Activated T-cell treated with anti-CD3 and anti-CD28 coated beads for 48 hours (primary cell): ENCODE measurements at places on chromosomes 12 and 14.
A peak's percentile ranks its signal among the peaks of the same experiment; 100 is the strongest.

DNA sequence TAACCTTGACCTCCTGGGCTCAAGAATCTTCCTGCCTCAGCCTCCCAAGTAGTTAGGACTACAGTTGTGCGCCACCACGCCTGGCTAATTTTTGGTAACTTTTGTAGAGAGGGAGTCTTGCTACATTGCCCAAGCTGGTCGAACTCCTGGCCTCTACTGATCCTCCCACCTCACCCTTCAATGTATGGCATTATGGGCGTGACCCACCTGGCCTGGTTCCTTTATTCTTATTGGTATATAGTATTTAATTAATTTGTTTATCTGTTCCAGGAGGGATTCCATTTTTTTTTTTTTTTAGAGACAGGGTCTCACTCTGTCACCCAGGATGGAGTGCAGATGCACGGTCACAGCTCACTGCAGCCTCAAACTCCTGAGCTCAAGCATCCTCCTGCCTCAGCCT lies 40.9 kb upstream of the EAPP start:
- no peak for DNase-seq

- DNase-seq = no peak
These were observed 40.0 kb downstream of the BTG1 start for GRCh38 chr12:92105676-92106075.

DNA sequence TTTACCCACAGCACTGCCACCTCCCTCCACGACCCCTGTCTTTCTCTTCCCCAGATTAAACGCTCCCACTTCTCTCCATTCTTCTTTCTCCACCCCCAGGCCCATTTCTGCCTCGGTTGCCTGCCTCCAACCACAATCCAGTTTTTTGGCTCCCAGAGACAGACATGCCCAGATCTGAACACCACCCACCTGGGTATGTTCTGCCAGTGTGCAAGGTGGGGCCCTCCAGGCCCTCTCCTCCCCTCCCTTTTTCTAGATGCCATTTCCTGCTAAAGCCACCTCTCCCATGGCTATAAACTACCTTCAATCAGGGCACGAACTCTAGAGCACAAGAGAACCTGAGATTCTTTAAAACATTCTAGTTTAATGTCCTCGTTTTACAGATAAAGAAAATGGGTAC lies 63.3 kb downstream of the IRF2BPL start:
- DNase-seq = no peak

- DNase-seq = no peak
These were observed 46.7 kb upstream of the EGLN3 start for GRCh38 chr14:33997611-33998010.

- no peak for DNase-seq
These were observed 148.4 kb downstream of the ALG10B start for GRCh38 chr12:38465020-38465419.

- DNase-seq = no peak
These were observed 73.7 kb upstream of the CISTR start for GRCh38 chr12:53825246-53826081.

- DNase-seq = no peak
These were observed 84.9 kb upstream of the EVL start for GRCh38 chr14:99980299-99980698.

GRCh38 chr12:89273525-89273924 lies 78.8 kb downstream of the DUSP6 start:
- no peak for DNase-seq

- DNase-seq = no peak
These were observed 315.5 kb upstream of the OR4E1 start for GRCh38 chr14:21989090-21989489.

GRCh38 chr12:69024413-69024812 lies 91.4 kb upstream of the CPM start:
- DNase-seq = no peak

DNA sequence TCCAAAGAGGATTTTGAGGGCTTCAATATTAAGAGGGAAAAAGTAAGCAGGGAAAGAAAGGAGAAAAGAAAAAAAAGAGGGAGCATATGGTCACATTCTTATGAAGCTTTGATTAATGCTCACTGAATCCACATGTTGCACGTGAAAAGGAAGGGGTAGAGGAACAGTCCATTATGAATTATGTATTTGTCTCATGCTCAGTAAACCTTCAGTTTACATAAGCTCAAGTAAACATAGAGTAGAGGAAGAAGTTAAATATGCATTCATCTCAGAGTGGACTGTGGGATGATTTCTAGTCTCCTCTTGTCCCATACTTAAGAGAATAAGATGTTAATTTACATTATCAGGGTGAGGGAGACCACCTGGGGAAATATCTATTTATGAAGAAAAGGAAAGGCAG lies 334.5 kb downstream of the IPO8 start:
- no peak for DNase-seq

GRCh38 chr14:69700575-69700974 lies 66.4 kb upstream of the SRSF5 start:
- no peak for DNase-seq

GRCh38 chr14:69241577-69241976 lies 18.4 kb upstream of the GALNT16 start:
- no peak for DNase-seq

- no peak for DNase-seq
These were observed 61.7 kb upstream of the BCL2L14 start for GRCh38 chr12:12008931-12009611.

- DNase-seq = peak; percentile 37
These were observed 840 bp downstream of the SIX4 start for GRCh38 chr14:60723116-60723906.

DNA sequence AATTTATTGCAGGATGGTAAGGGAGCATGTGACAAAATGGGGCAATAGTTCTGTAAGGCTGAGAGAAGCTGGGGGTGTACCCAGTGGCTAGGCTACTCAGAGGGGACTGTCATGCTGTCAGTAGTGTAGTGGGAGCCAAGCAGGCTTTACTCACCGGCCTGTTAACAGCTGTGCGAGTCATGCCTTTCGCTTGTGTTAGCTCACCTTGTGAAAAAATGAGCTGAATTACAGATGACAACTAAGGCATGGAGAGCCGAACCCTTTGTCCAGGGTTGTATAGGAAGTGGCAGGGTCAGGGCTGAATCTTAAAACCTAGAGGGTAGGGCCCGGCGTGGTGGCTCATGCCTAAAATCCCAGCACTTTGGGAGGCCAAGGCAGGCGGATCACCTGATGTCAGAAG lies 37.9 kb downstream of the SH2B3 start:
- DNase-seq = peak; percentile 49

- no peak for DNase-seq
These were observed 3.2 kb upstream of the SPTSSA start for GRCh38 chr14:34465069-34465859.

- no peak for DNase-seq
These were observed 8.1 kb upstream of the GLTP start for GRCh38 chr12:109888179-109889020.

DNA sequence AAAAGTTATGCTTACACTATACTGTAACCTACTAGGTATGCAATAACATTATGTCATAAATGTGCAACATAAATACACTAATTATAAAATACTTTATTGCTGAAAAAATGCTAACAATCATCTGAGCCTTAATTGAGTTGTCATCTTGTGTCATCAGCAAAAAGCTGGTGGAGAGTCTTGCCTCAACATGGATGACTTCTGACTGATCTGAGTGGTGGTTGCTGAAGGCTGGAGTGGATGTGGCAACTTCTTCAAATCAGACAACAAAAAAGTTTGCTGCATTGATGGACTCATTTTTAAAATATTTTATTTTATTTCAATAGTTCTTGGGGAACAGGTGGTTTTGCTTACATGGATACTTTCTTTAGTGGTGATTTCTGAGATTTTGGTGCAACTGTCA lies 93.9 kb upstream of the AMN1 start:
- no peak for DNase-seq

DNA sequence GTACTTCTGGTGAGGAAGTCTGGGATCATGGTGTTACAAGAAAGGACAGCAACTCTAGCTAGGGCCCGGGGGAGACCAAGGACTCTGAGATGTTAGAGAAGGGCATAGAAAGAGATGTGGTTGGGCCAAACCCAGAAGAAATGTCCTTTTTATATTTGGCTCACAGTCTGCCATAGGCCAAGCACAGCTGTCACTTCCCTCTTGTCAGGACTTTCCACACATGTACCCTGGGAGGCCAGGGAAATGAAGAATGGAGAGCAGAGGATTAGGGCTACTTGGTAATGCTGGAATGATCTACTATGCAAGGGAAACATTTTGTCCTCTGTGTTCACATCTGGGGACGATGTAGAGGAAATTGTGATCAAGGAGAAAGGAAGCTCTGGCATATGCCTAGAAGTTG lies 9.2 kb downstream of the MYO1A start:
- no peak for DNase-seq

GRCh38 chr12:128914908-128915563 lies 61.8 kb downstream of the GLT1D1 start:
- peak; percentile 6 for DNase-seq

DNA sequence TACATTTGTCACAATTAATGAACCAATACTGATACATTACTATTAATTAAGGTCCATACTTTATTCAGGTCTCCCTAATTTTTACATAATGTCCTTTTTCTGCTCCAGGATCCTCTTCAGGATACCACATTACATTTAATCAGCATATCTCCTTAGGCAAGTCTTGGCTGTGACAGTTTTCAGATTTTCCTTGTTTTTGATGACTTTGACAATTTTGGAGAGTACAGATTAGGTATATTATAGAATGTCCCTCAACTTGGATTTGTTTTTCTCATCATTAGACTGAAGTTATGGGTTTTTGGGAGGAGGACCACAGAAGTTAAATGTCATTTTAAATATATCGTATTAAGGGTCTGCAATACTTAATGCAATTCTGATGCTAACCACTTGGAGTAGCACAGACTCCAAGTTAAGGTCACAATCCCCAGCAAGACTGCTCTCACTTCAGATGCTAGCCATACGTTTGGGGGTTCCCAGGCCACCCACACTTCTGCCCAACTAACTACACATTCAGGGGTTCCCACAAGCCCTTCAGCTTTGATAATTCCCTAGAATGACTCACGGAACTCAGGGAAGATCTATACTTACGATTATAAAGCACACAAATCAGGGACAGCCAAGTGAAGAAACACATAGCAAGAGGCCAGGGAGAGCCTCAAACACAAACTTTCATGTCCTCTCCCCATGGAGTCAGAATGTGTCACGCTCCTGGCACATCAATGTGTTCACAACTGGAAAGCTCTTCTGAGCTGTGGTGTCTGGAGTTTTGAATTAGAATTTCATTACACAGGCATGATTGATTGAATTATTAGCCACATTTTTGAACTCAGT lies 17.0 kb upstream of the NUBPL start:
- no peak for DNase-seq

DNA sequence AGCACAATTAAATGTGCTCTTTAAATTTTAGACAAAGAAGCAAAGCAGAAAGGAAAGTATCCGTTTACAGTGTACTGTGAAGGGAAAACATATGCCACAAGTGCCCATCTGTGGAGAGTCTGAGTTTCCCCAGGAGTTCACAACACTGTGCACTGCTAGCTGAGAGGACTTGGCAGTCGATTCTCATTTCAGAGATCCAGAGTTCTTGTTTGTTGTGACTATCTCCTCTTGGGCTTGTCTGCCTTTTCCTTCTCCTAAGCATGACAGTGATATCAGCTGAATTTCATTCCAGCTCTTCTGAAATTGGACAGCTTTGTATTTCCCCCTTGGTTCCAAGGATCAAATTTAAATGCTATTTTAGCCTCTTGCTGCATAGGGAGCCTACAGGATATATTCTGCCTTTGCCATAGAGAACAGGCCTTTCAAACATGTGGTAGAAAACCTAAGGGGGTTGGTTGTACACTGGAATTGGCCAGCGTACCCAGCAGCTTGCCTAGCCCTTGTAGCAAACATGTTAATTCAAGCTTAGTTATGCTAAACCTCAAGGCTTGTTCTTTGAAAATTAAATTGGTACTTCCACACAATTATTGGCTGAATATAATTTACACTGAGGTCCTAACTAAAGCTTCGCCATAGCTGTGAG lies 259.2 kb upstream of the NOVA1 start:
- no peak for DNase-seq

GRCh38 chr12:120820884-120821510 lies 83.2 kb downstream of the SPPL3 start:
- peak; percentile 47 for DNase-seq

GRCh38 chr12:122422730-122423257 lies 325 bp upstream of the CLIP1 start:
- peak; percentile 35 for DNase-seq

- DNase-seq = no peak
These were observed 69.2 kb downstream of the PTPRQ start for GRCh38 chr12:80513211-80513610.

DNA sequence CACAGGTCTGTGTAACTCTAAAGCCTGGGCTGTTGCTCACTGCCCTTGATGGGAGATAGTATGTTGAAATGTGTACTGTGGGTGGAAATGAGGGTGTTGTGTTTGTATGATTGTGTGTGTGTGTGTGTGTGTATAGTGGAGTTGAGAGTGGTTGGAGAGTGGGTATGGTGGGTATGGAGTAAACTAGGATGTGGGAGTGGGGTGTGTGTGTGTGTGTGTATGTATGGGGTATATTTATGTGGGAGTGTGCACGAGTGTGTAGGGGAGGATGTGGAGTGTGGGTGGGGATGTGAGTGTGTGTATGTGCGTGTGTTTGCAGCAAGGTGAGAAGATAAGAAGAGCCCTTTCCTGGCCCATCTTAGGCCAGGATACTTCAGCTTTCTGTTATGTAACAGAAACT lies 22.3 kb downstream of the RPH3A start:
- DNase-seq = no peak

GRCh38 chr14:68757618-68758081 lies 35.2 kb downstream of the ZFP36L1 start:
- DNase-seq = no peak

- no peak for DNase-seq
These were observed 15.5 kb upstream of the MLXIP start for GRCh38 chr12:122062832-122063693.

GRCh38 chr12:91316161-91316906 lies 133.7 kb upstream of the DCN start:
- no peak for DNase-seq

DNA sequence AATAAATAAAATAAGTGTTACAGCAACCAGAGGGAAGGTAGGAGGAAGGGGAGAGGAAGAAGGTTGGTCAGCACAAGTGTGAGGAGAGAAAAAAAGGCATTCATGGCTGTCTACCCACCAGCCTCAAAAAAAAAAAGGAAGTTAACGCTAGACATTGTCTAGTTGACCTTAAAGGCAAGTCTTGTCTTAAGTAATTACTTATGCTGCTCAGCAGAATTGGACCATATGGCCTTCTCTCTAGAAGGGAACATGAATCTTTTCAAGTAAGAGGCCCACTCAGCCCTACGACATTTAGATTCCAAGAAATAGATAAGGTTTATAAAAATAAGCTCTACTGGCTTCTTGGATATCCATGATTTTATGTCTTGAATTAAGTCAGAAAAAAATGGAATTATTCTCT lies 172.7 kb downstream of the ETNK1 start:
- no peak for DNase-seq

DNA sequence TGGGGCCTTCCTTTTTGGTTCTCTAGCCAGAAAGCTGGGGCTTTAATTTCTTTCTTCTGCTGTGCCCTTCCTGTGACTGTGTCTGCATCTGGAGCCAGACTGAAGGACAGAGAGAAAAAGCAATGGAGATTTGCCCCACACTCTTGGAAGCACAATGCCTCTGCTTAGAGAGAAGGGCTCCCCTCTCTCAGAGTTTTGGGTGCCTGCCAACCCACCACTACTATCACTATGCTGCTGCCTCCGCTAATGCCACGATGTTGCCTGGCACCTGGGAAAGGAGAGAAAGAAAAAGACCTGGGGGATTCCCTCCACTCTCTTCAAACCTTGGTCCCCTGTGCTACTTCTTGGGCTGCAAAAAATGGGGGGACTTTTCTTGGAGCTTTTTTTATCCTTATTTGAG lies 52.6 kb downstream of the TMEM260 start:
- no peak for DNase-seq

- no peak for DNase-seq
These were observed 93.6 kb downstream of the STAB2 start for GRCh38 chr12:103680591-103681141.

GRCh38 chr14:47675466-47676314 lies at the start of gene MDGA2:
Gene MDGA2, minus strand, starts transcription at chr14:47675605.
- DNase-seq = no peak
